Right cardiac atrium (tissue), 5 donors: ENCODE measurements at places on chromosomes 1 and 21.

GRCh38 chr1:147721716-147722115 is 38.7 kb downstream of the GJA5 start:
- no peak for DNase-seq

GRCh38 chr1:75203415-75204277 is 69.5 kb downstream of the LHX8 start:
- no peak for DNase-seq

DNA sequence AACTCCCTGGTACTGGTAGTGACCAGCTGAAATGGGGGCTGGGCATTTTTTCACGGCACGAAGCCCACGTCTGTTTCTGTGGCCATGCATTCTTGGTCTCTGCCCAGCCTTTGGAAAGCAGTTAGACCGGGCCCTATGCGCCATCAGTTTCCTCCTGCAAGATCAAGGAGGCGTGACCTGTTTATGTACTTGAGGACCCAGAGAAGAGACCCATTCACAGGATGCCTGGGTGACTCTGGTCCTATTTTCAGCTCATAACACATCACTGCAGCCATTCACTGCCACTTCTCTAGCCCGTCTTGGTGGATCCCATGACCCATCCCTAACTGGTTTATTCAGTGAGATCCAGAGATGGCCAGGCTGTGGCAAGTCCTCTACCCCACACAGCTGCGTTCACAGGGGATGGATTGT is 70.4 kb downstream of the SPSB1 start:
- no peak for DNase-seq

- DNase-seq: peak; percentile 79
Measured at GRCh38 chr1:156495401-156496140, 5.0 kb downstream of the MEF2D start.

DNA sequence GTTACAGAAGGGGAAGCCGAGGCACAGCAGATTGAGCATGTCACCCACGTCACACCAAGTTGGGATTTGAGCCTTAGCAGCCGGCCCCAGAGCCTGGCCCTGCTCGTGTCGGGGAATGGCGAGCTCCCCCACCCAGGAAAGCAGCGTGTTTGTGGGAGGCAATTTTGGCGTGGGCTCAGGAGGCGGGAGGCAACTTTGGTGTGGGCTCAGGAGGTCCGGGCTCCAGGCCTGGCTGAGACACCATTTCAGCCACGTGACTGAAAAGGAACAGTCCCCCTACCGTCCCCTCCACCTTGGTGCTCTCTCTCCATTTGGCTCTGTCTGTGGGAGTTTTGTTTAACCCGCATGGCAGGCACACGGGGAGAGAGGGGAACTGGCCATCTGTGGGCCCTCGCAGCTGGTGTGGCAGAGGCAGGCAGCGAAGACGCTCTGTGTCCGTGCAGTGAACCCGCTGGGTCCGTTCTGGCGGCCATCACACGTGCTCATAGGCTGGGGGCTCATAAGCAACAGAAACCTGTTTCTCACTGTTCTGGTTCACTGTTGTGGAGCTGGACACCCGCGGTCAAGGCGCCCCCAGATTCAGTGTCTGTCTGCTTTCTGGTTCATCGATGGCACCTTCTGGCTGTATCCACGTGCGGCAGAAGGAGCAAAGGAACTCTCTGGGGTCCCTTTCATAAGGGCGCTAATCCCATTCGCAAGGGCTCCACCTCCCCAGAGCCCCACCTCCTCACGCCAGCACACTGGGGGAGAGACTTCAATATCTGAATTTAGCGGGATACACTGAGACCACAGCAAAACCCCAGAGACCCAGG is 110.2 kb downstream of the CRYAA start:
- DNase-seq: no peak

DNA sequence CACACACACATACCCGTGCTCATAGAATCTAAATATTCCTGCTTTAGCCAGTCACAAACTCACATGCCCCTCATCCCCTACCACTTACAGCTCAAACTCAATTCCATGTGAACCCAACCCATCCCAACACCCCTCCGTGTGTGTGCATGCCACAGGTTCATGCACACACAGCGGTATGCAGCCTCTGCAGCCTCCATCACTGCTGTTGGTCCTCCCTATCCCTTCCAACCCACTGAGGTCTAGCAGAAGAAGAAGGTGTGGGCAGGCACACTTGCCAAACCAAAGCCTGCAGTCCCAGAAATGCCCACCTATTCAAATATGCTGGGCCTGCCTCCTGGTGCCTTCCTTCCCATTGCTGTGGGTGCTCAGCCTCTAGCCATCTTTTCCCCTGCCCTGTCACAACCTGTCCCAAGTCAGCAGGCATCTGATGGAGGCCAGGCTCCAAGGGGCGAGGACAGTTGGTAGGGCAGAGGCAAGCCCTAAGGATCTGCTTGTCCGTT is 26.2 kb downstream of the SLC2A1 start:
- no peak for DNase-seq

DNA sequence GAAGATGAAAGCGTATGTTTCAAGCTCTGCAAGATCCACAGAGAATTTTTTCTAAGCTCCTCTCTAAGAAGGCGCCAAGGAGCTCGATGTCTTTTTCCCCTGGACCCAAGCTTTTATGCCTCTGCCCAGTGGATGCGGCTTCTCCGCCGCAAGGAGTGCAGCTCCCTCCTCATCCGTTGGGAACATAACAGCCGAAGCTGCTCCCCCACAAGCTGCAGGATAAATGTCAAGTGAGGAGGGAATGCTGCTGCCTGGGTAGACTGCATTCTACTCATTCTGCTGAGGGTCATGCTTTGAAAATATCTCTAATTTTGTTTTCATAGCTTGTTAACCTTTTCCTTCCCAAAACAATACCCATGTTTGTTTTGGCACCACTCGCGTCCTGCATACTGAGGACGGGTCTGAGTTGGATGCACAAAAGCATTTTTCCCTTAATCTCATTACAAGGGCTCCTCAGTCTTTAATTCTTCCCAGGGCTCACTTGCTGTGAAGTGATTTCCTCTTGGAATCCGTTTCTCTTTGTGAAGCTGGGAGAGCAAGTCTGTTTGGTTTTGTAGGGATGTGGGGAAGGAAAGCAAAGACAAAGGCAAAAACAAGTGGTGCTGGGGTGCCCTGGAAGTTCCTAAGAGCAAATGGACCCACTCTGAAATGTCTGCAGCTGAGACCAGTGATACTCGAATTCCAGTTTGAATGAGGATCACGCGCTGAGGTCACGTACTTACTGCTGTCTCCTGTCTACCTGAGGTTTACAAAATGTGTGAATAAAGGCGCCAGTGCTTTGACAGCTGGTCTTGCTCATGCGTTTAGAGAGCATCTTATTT is 134.0 kb upstream of the IRF2BP2 start:
- DNase-seq: peak; percentile 71

DNA sequence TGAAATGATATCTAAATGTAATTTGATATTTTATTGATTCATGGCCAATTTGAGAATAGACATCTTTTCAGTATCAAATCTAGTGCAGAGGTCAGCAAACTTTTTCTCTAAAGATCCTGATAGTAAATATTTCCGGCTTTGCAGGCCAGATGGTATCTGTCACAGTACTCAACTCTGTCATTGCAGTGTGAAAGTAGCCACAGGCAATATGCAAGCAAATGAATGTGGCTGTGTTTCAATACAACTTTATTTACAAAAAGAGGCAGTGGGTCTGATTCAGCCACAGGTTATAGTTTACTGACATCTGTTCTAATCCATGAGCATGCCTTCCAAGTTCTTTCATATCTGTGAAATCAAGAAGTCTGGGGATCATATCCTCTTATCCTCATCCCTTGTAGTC is 221.2 kb downstream of the PRDM2 start:
- DNase-seq: no peak
